Thoracic aorta (tissue), 2 donors: ENCODE measurements at places on chromosomes 13 and 19.

- DNase-seq, result no peak
Measured at GRCh38 chr19:34265221-34265650, 10.9 kb downstream of the GARRE1 start.

GRCh38 chr19:7507884-7508283 lies 8.0 kb upstream of the ZNF358 start:
- DNase-seq, result peak; percentile 69

GRCh38 chr13:33945477-33945876 lies 127.5 kb downstream of the RFC3 start:
- no peak for DNase-seq

DNA sequence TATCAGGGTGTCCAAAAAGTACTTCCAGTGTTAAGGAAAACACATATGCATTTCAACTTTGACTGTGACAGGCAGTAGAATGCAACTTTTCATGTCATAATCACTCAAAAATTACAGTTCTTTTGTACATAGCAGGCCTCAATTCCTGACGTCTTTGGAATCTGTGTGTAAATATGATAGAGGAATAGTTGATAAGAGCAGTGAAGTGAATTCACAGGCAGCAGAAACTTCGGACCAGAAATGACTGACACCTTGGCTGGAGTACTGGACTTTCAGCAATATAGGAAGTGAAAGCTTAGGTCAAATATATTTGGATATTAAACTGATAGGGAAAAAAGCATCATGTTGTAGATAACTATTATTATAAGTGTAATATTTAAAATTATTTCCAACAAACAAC lies 1741.2 kb upstream of the PCDH20 start:
- DNase-seq, result no peak

DNA sequence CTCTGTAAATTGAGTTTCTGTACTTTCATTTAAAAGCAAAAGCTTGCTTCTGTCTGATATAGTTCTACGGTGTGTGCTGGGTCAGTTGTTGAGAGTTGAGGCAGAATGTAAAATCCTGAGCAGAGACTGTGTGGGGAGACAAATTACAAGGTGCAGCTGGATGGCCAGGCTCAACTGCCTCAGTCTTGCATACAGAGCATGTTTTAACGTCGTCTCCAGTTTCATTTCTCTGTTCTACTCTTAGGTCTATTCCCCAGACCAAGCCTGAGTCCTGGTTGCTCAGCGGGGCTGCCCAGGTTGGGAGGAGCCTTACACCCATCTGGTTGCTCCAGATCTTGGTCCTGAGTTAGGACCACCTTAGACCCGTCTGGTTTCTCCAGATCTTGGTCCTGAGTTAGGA lies 54.4 kb upstream of the MEDAG start:
- no peak for DNase-seq

- DNase-seq, result no peak
Measured at GRCh38 chr19:11581740-11582139, 4.3 kb upstream of the ACP5 start.

GRCh38 chr19:3397266-3398022 lies 31.1 kb downstream of the NFIC start:
- DNase-seq, result no peak

DNA sequence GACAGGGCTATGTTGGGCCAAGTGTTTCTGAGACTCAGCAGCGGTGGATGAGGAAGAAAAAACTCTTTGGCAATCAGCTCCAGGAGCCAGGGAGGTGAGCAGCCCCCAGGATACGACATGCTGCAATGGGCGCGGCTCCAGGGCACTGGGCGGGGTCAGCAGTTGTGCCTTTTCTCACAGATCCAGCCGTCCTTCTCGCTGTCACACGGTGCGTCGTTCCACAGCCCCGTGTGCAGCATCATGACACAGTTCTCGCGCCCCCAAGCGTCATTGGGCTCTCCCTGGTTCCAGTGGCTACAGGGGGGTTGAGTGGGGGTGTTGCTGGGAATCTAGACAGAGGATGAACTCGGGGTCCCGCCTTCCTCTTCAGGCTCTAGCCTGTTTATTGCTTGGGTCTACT lies 2.7 kb downstream of the CLEC4G start:
- no peak for DNase-seq

- no peak for DNase-seq
Measured at GRCh38 chr19:16198370-16198651, 600 bp downstream of the AP1M1 start.

GRCh38 chr13:100660761-100661160 lies 13.8 kb downstream of the TMTC4 start:
- DNase-seq, result no peak

DNA sequence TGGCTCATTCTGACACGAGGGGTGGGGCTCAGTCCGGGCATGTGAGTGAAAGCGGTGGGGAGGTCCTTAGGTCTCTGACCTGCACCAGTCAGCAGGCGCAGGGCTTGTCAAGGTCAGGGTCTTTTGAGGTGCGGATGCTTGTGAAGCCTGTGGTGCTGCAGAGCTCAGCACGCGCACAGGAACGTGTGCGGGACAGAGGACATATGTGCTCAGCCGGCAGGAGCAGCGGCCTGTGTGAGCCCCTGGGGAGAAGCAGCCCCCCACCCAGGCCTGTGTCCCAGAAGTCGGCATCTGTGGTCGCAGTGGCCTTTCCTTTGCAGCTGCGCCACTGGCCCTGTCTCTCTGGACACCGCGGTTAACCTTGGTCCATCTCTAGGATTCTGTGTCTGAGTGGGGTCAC lies 30.9 kb downstream of the ATP4B start:
- DNase-seq, result no peak

DNA sequence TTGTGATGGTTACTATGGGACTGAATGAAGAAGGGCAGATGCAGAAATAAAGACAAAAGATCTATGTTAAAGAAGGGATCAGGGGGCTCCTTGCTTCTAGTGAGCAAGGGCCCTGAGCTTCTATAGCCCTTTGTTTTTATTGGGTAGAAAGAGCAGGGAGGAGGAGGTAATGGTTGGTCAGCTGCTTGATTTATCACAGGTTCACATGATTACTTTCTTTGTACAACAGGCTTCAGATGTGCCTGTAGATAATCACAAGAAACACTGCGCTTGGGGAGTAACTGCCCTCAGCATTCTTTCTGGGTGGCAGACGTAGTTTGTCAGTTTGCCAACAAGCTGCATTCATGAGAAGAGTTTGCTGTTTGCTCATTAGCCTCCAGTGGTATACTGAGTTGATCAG lies 4.8 kb upstream of the ZNF439 start:
- DNase-seq, result no peak
